ENCODE measurements at places on chromosomes 4 and X.

DNA sequence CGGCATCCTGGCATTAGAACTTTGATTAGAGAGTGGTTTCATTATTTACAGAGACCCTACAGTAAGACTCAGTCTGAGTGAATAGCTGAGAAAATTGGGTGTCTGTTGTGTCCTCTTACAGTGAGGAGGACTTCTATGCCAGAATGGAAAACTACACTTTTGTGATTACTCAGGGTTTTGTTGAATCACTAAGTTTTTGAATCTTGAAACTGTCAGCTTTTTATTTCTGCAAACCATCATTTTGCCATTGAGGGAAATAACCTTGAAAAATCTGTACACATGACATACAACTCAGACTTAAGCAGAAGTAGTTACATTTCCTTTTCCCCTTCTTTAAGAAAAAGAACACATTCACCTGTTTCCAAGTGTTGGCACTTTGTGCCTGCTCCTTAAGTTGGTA is 117.6 kb upstream of the RASGEF1B start:
- peaks cover 25% of the 10 kb centered on the region for H3K4me1 ChIP-seq
- no peak overlapping the region for H3K4me3 ChIP-seq
- DNase-seq, result no peak
- no peaks in the 10 kb centered on the region for H3K27me3 ChIP-seq
- H3K27ac ChIP-seq, result no peak overlapping the region

DNA sequence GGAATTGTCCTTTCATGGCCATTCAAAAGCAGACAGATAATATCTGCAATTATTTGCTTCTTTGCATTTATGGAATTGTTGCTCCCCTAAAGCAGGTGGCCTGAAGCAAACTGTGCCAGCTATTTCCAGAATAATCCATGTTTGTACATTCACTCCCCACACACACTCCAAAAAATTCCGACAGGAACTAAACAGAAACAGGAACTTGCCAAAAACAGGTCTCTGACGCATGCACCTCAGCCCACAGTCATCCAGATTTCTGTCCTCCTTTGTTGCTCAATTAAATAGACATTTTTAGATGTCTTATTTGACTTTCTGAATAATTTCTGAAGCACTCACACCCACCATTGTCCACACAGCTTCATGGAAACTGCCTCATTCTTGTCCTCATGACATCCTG is 71.5 kb upstream of the EDNRA start:
- H3K4me3 ChIP-seq, result no peak overlapping the region
- H3K36me3 ChIP-seq, result no peaks in the 10 kb centered on the region
- DNase-seq, result peak; percentile 57
- H3K27me3 ChIP-seq, result no peaks in the 10 kb centered on the region

DNA sequence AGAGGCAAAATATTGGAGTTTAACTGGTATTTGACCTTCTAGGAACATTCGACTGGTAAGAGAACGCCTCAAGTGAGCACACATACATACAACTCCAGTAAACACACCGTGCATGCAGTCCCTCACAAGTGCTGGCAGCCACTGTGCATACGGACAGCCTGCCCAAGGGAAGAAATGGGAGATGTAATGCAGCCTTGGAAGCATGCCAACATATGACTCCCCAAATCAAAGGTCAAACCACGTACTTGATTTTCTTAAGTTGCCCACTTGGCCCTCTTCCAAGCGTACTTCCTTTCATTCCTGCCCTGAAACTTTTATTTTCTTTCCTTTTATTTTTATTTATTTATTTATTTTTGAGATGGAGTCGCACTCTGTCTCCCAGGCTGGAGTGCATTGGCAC is 206.6 kb downstream of the SPRY1 start:
- H3K4me3 ChIP-seq, result no peak overlapping the region
- no peaks in the 10 kb centered on the region for H3K27me3 ChIP-seq
- peak; percentile 67 for DNase-seq
- no peaks in the 10 kb centered on the region for H3K4me1 ChIP-seq
- H3K36me3 ChIP-seq, result no peaks in the 10 kb centered on the region
- no peak overlapping the region for H3K27ac ChIP-seq

- H3K27ac ChIP-seq, result peak overlapping the region; percentile 70
- no peak for DNase-seq
- peaks cover 33% of the 10 kb centered on the region for H3K4me1 ChIP-seq
- H3K4me3 ChIP-seq, result no peak overlapping the region
These were observed 163.3 kb upstream of the SLC7A11 start for GRCh38 chr4:138405466-138405891.

- no peak overlapping the region for H3K27ac ChIP-seq
- H3K36me3 ChIP-seq, result no peaks in the 10 kb centered on the region
- H3K4me3 ChIP-seq, result no peak overlapping the region
- DNase-seq, result no peak
- no peaks in the 10 kb centered on the region for H3K4me1 ChIP-seq
These were observed 59.2 kb upstream of the TMEM164 start for GRCh38 chrX:109943740-109944092.

DNA sequence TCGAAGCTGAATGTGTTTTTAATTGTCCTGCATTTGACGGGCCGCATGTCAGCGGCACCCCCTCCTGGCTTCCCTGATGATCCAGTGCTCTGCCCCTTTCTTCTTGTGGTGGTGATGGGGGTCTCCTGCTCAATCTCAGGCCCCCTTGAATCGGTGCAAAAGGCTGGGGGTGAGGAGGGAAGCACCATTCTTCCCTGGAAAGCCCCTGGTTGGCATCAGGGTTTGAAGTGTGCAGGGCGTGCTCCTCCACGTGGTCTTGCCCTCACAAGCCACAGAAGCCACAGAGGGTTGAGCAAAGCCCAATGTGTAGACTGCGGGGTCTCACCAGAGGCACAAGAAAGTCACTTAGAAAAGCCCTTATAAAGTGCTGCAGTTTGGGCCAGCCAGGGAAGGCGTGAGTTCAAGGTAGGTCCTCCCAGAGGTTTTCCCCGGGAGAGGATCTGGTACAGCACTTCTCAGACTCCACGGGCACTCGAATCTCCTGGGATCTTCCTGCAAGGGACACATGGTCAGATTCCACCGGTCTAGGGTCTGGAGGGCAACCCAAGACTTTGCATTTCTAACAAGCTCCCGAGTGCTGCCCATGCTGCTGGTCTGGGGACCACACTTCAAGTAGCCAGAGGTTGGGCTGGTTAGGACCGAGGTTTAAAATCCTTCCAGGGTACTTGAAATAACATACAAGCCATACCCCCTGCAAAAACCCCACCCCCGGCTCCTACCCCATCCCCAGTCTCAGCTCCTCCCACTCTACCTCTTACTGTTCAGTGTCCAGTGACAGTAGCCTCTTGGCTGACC is 35.1 kb downstream of the PSAPL1 start:
- H3K36me3 ChIP-seq, result no peaks in the 10 kb centered on the region
- peaks cover 12% of the 10 kb centered on the region for H3K4me1 ChIP-seq

DNA sequence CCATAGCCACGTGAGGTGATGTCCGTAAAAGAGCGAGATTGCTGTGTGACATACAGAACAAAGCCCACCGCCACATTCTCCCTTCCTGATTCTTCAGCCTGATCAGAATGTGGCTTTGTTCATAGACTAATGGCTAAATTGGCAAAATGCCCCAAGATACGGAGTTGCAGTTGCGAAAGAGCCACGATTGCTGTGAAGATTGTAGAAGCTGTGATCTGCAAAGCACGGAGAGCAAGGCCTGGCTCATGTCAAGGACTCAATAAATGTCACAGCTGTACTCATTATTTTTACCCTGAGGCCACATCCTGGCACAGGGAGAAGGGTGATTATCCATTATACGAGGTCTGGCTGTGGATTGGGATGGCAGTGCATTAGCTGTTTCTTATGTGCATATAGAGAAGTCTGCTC is 34.2 kb downstream of the ARSD start:
- peak overlapping the region; percentile 83 for H3K27ac ChIP-seq
- no peaks in the 10 kb centered on the region for H3K36me3 ChIP-seq
- DNase-seq, result peak; percentile 55
- H3K4me3 ChIP-seq, result no peak overlapping the region
- H3K27me3 ChIP-seq, result no peaks in the 10 kb centered on the region
- peaks cover 42% of the 10 kb centered on the region for H3K4me1 ChIP-seq

GRCh38 chr4:177562163-177562562 is 119.9 kb upstream of the AGA start:
- no peak overlapping the region for H3K4me3 ChIP-seq
- no peaks in the 10 kb centered on the region for H3K36me3 ChIP-seq
- H3K4me1 ChIP-seq, result no peaks in the 10 kb centered on the region
- H3K27ac ChIP-seq, result no peak overlapping the region
- DNase-seq, result no peak
- no peaks in the 10 kb centered on the region for H3K27me3 ChIP-seq

GRCh38 chrX:118665204-118665603 is 62.2 kb upstream of the IL13RA1 start:
- no peak for DNase-seq
- no peaks in the 10 kb centered on the region for H3K27me3 ChIP-seq
- no peak overlapping the region for H3K27ac ChIP-seq
- H3K4me3 ChIP-seq, result no peak overlapping the region

DNA sequence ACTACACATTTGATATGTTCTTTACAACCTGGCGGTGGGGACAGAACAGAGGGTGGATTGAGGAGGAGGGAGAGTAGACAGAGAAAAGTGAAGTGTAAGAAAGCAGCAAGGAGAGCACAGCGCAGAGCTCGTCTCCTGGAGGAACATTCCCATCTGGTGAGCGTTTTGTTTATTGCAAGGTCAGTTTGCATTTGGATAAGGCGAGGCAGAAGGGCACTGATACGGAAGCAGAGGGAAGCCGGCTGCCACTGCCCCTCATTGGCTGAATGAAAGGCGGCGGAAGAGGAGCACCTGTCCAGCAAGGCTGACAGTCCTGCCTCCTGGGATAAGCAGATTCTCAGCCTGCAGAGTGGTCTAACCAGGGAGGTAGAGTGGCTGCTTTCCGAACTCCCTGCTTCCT is 83.2 kb downstream of the GPR143 start:
- peak; percentile 53 for DNase-seq
- no peaks in the 10 kb centered on the region for H3K4me1 ChIP-seq
- no peaks in the 10 kb centered on the region for H3K27me3 ChIP-seq
- H3K4me3 ChIP-seq, result no peak overlapping the region
- H3K36me3 ChIP-seq, result peaks cover 12% of the 10 kb centered on the region
- no peak overlapping the region for H3K27ac ChIP-seq

DNA sequence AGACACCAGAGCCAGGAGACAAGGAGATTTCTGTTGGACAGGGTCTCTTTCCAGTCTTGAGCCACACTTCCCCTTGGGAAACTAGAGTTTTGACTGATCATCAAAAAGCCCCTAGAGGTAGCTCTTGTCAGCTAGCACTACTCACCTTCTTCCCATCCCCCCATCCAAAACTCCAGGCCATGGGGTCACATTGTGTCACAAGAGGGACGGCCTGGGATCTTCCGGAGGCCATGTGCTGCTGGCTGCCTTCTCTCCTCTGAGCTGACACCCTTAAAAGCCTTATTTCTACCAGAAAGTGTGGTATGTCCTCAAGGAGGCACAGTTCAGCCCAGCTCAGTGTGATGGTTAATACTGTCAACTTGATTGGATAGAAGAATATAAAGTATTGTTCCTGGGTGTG is 7.8 kb downstream of the PNMA3 start:
- no peaks in the 10 kb centered on the region for H3K4me1 ChIP-seq
- H3K27ac ChIP-seq, result no peak overlapping the region
- H3K27me3 ChIP-seq, result no peaks in the 10 kb centered on the region
- H3K36me3 ChIP-seq, result no peaks in the 10 kb centered on the region

DNA sequence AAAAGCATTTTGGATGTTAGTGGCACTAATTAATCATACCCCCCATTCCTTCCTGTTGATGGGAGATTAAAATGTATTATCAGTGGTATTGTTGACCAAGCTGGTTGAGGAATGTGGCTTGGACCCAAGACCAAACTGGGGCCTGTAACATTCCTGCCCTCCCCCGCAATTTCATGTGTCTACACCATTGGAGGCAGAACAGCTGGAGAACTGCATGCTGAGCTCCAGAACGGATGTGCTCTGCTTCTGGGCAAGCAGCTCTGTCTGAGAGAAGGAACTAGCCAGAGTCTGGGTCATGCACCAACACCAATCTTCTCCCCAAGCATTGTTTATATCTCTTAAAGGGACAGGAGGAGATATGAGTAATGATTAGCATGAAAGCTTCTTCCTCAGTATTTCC is 185.5 kb downstream of the CEP135 start:
- peak; percentile 99 for DNase-seq
- no peaks in the 10 kb centered on the region for H3K4me1 ChIP-seq
- no peak overlapping the region for H3K27ac ChIP-seq
- H3K27me3 ChIP-seq, result no peaks in the 10 kb centered on the region
- H3K4me3 ChIP-seq, result no peak overlapping the region
- no peaks in the 10 kb centered on the region for H3K36me3 ChIP-seq

GRCh38 chr4:156643826-156644225 is 327.8 kb downstream of the PDGFC start:
- DNase-seq, result no peak
- H3K36me3 ChIP-seq, result no peaks in the 10 kb centered on the region
- H3K27me3 ChIP-seq, result no peaks in the 10 kb centered on the region
- no peak overlapping the region for H3K27ac ChIP-seq
- H3K4me3 ChIP-seq, result no peak overlapping the region

GRCh38 chrX:15616531-15616930 is 15.8 kb upstream of the ACE2 start:
- no peak overlapping the region for H3K4me3 ChIP-seq
- no peaks in the 10 kb centered on the region for H3K27me3 ChIP-seq
- H3K27ac ChIP-seq, result no peak overlapping the region
- no peaks in the 10 kb centered on the region for H3K4me1 ChIP-seq
- no peak for DNase-seq
- H3K36me3 ChIP-seq, result no peaks in the 10 kb centered on the region

GRCh38 chrX:38768079-38768478 is 33.2 kb upstream of the MID1IP1 start:
- H3K4me3 ChIP-seq, result no peak overlapping the region
- H3K4me1 ChIP-seq, result no peaks in the 10 kb centered on the region
- no peaks in the 10 kb centered on the region for H3K27me3 ChIP-seq
- no peak overlapping the region for H3K27ac ChIP-seq

DNA sequence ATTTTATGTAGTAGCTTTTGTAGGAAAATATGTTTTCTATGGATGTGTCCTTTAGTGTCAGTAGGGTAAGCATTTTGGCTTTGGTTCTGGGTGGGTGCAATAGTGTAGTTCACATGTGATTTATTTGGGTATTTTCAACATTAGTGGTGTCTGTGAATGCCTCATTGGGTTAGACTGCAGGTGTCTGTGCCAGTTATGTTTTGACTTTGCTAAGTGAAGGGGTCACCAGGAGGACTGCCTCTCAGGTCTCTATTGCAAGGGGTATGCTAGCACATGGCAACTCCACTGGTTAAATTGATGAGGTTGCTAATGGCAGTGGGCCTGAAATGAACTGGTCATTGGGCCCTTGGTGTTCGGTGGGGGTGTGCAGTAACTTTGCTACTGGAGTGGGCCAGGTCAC is 467.1 kb downstream of the NAF1 start:
- no peaks in the 10 kb centered on the region for H3K4me1 ChIP-seq
- H3K27me3 ChIP-seq, result no peaks in the 10 kb centered on the region
- DNase-seq, result no peak
- H3K27ac ChIP-seq, result no peak overlapping the region
- no peaks in the 10 kb centered on the region for H3K36me3 ChIP-seq
- H3K4me3 ChIP-seq, result no peak overlapping the region

Data from cardiac muscle cell (in vitro differentiated cells and primary cell).